ENCODE measurements at places on chromosomes 7 and 10.

DNA sequence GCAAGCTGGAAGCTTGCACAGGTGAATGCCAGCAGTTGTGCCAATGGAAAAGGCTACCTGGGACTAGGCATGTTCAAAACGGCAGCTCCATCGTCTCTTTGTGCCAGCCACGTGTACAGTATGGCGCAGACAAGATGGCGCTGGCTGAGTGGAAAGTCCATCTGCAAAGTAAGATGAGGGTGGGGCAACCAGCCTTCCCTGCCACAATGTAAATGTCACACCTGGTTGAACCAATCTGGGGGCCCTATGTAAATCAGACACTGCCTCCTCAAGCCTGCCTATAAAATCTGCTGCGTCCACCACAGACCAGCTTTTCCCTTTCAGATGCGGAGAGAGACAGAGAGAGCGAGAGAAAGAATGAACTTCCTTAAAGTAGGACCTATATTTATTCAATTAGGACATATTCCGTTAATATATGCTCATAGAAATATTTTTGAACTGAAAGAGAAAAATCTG, 18.5 kb upstream of the C7orf33 start:
- DNase-seq: no peak

DNA sequence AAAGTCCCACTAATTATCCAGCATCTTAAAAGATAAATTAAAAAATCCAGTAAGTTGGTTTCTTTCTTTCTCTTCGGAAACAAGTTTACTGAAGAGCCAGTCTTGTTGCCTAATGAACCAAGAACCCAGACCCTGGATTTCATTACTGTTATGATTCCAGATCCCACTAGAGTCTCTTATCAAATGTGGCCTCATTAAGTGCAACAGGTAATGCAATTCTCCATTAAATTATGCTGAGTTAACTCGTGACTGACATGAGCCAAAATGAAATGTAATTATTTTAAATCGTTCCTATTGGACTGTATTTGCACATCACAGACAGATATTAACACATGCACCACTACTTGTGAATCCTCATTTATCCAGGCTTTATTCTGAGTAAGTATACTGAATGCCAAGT, 115.6 kb downstream of the NXPH1 start:
- no peak for DNase-seq

DNA sequence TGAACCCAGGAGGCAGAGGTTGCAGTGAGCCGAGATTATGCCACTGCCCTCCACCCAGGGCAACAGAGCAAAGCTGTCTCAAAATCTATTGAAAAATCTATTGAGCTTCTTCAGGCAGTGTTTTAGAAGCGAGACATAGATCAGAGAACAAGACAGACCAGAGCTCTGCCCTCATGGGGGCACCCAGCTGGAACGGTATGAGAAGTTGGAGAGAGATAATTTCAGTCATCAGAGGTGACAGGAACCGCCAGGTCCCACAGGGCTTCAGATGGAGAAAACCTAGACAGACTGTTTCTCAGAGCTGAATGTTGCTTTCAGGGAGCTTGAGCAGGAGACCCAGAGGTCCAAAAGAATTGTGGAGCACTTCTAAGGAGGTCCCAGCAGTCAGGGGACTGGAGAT, 14.2 kb upstream of the GTF2IRD1 start:
- no peak for DNase-seq

GRCh38 chr10:32961895-32962369, 3.9 kb upstream of the ITGB1 start:
- DNase-seq: no peak

DNA sequence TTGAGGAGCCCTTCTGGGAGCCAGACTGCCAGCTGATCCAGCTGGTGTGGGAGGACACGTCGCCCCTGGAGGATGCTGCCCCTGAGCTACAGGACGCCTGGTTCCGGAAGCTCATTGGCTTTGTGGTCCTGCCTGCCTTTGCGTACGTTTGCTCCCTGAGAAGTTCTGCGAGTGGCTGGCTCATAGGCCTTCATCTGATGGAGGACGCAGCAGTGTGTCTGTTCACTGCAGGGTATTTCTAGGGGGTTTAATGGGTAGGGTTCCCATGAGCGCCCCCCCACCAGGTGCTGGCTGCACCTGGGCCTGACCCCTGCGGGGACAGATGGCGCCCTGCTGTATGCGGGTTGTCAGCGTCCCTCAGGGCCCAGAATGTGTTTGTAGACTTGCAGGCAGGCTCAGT, 5.0 kb downstream of the PAOX start:
- DNase-seq: no peak

GRCh38 chr7:120060281-120060680, 212.7 kb upstream of the KCND2 start:
- DNase-seq: no peak

DNA sequence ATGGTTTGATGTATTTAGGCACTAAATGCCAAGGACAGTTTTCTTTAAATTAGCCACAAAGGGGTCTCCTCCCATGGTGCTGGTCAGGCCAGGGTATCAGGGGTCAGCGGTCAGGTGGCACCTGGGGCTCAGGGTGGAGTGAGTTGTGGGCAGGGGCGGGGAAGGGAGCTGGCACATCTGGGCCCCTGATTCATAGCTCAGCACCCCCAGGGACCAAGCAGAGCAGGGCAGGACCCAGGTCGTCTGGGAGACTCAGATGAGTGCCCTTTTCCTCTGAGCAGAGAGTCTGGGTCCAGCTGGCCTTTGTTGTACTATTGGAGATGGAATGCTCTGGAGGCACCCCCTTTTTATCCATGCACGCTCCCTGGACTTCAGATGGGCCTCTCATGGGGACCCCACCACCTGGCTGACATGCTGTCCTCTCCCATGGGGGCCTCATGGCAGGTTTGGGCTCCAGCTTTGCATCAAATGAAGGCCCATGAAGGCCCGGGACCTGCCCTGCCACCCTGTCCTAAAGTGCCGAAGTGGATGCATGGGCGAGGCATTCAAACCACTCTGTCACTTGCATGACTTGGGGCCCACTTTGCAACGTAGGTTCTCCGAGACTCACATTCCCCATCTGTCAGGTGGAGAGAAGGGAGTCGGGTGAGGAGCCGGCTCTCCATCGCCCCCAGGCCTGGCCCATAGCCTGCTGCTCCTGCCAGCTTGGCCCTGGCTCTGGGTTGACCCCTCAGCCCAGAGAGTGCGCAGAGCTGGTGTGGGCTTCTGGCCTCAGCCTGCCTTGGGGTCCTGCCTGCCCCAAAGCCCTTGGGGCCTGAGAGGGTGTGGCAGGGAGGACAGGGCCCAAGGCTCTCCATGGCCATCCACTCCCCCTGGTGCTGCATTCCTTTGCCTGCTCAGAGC, 66.4 kb downstream of the RAMP3 start:
- DNase-seq: no peak

All from activated CD4-positive, alpha-beta T cell treated with anti-CD3 and anti-CD28 coated beads for 48 hours (primary cell).